ENCODE measurements at places on chromosomes 12 and 14.

GRCh38 chr12:132711080-132711843 is 620 bp downstream of the PGAM5 start:
- DNase-seq = peak; percentile 44

DNA sequence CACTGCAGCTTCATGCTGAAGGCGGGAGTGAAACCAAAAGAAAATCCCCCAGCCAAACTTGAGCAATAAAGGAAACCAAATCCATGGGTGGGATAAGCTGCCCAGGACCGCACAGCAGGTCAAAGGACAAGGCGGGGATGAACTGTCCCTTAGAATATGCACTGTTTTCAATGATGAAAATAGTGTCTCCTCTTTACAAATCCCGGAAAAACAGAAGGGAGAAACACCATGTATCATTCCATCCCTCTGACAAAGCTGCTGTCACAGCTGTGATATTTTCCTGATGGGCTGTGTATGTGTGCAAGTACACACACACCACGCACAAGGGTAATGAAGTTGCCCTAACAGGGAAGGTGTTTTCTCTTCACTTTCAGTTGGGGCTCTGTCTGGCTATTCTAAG is 70.3 kb downstream of the ACTN1 start:
- no peak for DNase-seq

DNA sequence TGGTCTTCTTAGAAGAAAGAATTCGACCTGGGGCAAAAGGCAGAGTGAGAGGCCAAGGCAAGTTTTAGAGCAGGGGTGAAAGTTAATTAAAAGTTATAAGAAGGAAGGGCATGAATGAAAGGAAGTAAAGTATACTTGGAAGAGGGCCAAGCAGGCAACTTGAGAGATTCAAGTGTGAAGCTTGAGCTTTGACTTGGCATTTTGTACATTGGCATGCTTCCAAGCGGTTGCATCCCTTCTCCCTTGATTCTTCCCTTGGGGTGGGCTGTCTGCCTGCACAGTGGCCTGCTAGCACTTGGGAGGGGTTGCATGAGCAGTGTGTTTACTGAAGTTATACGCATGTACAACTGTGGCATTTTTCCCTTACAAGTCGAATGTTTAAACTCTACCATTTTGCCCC is 74.8 kb upstream of the MGAT4C start:
- DNase-seq = no peak

GRCh38 chr12:64385468-64385867 is 5.1 kb downstream of the C12orf56 start:
- DNase-seq = peak; percentile 65

GRCh38 chr14:61466249-61466904 is 145.0 kb downstream of the PRKCH start:
- DNase-seq = no peak

DNA sequence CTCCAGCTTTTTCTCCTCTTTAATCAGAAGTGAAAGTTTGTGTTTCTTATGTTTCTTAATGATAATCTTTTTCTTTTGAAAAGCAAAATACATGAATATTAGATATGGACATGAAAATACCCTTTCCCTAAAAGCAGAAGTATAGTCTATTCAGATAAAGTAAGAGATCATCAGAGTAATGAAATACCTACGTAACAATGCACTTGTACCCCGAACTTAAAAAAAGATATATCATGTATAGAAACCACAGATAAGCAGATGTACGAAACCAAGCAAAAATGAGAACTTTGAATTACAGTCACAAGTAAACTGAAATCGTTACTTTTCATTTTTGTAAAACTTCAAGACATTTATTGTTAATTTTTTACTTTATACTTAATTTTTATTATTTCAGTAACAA is 1.5 kb upstream of the GPR65 start:
- no peak for DNase-seq

DNA sequence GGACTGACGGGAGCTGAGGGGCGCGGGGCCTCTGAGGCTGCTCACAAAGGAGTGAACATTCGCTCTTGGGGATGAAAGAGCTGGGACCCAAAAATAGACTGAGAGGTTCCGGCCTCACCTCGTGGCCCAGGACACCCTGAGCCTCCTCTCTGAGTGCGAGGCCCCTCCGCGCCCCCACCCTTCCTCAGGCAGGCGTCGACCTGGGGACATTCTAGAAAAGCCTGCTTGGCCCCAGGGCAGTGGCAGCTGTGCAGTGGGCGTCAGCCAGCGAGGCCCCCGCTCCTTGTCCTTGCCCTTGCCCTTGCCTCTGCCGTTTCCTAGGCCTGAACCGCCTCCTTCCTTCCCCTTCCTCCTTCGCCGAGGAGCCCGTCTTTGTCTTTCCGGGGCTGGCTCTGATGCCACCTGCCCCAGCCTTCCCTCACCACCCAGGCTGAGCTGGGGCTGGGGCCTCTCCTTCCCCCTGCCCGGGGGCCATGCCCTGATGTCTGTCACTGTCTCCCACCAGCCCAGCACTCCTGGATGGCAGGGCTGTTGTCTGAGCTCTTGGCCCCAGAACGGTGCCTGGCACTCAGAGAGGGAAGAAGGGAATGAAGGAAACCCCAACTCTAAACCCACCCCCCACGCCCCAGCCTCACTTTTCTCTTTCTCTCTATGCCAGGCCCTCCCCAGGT is 208.2 kb upstream of the RTL1 start:
- DNase-seq = no peak

Measured in activated CD4-positive, alpha-beta memory T cell treated with anti-CD3 and anti-CD28 coated beads for 36 hours (primary cell).